CD4-positive, alpha-beta T cell treated with Interleukin-1 beta for 1 hour (primary cell): ENCODE measurements at places on chromosomes 16 and 17.
A peak's percentile ranks its signal among the peaks of the same experiment; 100 is the strongest.

- DNase-seq, result no peak
These were observed 808 bp upstream of the ALOX15 start for GRCh38 chr17:4642286-4642685.

DNA sequence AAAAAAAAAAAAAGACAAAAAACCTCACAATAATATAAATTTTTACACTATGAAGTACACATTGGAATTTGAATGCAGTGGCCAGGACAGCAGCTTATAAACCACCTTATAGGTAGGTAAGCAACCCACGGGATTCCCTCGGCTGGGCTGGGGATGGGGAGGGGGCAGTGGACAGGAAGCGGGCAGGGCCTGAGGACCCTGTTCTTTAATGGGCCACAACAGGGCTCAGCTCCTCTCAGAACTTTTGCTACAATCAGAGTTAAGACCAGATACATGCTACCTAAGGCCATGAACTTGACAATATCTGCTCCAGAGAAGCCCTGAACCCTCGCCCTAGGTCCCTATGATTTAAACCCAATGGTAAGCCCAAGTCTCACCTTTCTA, 25.1 kb downstream of the STAT5A start:
- no peak for DNase-seq

- DNase-seq, result no peak
These were observed 11.6 kb upstream of the GOSR2 start for GRCh38 chr17:46911311-46911710.

DNA sequence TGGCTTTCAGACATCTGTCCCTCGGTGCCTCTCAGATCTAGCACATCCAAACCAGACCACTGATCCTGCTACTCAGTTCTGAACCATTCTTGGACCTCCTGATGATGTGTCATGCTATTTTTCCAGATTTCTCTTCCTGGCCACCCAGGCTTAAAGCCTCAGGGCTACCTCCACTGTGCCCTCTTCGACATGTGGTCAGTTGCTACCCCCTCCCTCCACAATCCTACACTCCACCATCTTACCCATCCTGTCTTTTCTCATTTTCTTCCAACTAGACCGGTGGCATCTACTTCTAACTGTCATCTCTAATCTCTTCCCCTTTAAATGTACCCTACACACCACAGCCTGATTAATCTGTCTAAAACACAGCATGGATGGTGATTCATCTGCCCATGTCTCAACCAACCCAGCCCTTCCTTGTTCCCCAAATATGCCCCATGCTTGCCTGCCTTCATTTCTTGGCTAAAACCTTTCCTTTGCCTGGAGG, 478.6 kb downstream of the SLC39A11 start:
- no peak for DNase-seq

GRCh38 chr17:72424505-72425117, 303.8 kb downstream of the SOX9 start:
- no peak for DNase-seq

DNA sequence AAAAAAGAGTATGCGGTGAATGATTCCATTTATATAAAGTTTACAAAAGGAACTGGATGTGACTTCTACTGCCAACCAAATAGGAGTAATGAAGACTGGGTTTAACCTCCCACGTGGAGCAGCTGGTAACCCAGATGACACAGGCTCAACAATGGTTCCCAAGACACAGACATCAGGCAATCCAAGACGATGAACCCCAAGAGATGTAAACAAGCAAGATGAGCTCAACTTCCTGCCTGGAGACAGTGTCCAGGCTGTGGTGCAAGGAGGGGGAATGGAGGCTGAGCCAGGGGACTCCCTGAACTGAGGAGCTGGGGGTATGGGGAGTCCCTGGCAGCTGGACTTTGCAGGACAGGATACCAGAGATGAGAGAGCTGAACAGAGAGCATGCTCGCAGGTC, 104.7 kb downstream of the LITAF start:
- DNase-seq, result no peak

- DNase-seq, result no peak
These were observed 11.5 kb upstream of the LGALS3BP start for GRCh38 chr17:78991017-78991738.

GRCh38 chr16:75061669-75062068, 54.9 kb downstream of the LDHD start:
- DNase-seq, result no peak

DNA sequence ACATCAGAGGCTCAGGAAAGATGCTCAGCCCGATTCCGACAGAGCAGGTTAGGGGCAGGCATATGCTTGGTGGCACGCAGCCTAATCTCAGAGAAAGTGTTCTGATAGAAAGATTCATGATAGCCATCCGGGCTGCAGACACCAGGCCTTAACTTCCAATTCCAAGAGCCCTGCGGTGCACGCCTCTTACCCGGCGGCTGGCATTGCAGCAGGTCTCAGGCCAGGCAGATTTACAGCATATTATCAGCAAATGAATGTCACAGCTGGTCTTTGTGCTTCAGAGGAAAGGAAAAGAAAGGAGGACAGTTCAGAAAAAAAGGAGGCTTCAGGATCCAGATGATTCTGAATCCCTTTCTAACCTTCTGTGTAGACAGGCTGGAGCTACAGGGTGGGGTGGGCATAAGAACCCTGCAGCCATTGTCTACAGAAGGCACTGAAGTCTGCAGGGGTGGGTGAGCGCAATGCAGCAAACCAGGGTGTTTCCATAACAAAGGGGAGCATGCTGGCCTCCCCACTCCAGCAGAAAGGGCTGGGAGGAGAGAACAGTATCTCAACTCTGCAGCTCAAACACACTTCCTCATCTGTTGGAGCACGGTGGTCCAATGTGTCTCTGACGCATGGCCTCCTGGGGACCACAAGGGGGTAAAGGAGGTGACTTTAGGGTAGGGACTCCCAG, 277.4 kb upstream of the XYLT1 start:
- no peak for DNase-seq

GRCh38 chr16:49755313-49755620, 100.6 kb downstream of the ZNF423 start:
- DNase-seq, result no peak

- no peak for DNase-seq
These were observed 74.7 kb upstream of the TOX3 start for GRCh38 chr16:52621651-52622050.

- DNase-seq, result no peak
These were observed 123.2 kb upstream of the LHX1 start for GRCh38 chr17:36813957-36814563.

DNA sequence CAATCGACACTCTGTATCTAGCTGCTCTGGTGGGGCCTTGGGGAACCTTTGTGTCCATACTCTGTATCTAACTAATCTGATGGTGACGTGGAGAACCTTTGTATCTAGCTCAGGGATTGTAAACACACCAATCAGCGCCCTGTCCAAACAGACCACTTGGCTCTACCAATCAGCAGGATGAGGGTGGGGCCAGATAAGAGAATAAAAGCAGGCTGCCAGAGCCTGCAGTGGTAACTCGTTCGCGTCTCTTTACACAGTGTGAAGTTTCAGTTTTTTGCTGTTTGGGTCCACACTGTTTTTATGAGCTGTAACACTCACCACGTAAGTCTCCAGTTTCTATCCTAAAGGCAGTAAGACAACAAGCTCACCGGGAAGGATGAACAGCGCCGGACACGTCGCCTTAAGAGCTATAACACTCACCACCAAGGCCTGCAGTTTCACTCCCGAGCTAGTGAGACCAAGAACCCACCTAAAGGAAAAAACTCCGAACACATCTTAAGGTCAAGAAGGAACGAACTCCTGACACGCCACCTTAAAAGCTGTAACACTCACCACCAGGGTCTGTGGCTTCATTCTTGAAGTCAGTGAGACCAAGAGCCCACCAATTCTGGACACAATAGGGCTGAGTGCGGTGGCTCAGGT, 64.6 kb downstream of the KPNA2 start:
- DNase-seq, result no peak

DNA sequence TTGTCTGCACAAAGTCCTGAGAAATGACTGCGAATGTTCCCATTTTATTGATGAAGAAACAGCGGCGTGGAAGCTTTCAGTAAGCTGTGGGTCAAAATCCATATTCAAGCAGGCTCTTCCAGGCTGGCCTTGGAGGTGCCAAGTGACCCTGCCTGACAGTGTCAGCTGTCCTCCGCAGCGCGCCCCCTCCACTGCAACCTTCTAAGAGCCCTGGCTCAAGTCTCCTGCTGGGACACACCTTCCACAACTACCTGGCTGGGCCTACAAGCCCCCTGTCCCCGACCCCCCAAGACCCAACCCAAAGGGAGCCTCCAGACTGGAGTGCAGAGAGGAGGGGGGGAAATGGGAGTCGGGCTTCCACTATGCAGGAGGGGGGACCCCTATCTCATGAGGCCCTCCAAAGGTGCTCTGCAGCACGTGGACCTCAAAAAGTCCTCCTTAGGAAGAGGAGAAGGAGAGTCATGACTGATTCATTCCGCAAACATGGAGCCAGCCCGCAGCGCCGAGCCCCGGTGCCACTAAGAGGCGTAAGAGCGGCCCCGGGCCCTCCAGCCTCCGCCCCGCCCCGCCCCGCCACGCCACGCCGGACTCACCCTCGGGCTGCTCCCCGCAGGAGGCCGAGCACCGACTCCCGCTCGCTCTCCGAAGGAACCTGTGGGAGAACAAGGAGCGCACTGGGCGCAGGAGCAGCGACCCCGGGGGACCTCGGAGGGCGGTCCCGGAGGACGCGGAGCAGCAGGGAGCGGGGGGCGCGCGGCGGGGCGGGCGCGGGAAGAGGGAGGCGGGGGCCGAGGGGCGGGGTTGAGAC, 574 bp downstream of the MPP3 start:
- DNase-seq, result peak; percentile 2

- no peak for DNase-seq
These were observed 46.0 kb upstream of the NF1 start for GRCh38 chr17:31048780-31049179.

GRCh38 chr17:62666801-62667591, 39.5 kb downstream of the MRC2 start:
- DNase-seq, result no peak

DNA sequence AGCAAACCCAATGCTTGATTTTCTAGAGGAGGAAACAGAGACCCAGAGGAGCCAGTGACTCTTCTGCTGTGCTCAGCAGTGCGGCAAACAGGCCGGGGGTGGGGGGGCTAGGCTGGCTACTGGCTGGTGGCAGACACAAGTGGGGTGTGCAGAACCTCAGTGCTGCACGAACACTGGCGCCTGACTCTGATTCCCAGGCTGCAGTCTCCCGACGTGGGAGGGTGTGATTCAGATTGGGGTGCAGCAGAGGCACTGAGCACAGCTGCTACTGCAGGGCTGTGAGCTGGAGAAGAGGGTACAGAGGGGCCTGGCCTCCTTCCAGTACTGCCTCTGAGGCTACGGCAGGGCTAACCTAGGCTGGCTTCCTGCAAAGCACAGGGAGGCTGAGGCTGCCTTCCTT, 8.1 kb downstream of the RPL19 start:
- no peak for DNase-seq

- DNase-seq, result no peak
These were observed 740 bp upstream of the SLC5A10 start for GRCh38 chr17:18950944-18951905.

DNA sequence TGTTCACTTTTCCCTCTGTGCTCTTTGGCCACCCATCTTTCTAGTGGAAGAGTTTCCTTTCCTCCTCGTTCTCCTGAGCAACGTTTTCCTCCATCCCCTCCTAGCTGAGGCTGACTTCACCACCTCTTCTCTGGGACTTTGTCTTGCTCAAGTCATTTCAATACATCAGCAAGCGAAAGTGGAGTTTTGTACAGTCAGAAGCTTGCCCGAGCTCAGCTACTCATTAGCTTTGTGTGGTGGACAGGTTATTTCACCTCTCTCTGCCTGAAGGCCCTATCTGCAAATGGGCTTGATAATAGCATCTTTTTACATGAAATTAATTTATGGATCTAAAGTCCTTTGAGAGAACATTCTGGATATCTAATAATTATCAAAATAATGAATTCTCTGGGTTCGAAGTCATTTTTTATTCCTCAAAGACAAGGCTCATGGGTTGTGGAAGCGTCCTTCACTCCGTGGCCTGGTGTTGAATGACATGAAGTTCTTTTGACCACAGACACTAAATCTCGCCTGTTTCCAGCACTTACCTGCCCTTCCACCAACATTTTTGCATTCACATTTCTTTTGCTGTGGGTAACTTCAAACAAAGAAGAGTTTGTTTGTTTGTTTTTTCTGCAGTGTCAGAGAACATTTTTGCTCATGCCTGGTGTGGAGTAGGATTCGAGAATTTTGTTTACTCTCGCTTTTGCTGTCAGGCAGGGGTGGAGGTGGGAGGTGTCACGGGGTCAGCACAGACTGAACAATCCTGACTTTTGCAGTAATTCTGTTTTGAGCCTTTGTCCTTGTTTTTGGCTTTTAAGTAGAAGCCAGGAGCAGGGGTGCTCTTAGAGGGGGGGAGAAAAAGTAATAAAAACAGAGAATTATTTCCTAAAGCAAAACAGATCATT, 155.0 kb upstream of the CACNG5 start:
- DNase-seq, result no peak

GRCh38 chr17:50547035-50547735, at the start of gene SPATA20:
Gene SPATA20, plus strand, starts transcription at chr17:50547174. Its CDS starts 35 bp downstream, at chr17:50547209.
- peak; percentile 86 for DNase-seq

DNA sequence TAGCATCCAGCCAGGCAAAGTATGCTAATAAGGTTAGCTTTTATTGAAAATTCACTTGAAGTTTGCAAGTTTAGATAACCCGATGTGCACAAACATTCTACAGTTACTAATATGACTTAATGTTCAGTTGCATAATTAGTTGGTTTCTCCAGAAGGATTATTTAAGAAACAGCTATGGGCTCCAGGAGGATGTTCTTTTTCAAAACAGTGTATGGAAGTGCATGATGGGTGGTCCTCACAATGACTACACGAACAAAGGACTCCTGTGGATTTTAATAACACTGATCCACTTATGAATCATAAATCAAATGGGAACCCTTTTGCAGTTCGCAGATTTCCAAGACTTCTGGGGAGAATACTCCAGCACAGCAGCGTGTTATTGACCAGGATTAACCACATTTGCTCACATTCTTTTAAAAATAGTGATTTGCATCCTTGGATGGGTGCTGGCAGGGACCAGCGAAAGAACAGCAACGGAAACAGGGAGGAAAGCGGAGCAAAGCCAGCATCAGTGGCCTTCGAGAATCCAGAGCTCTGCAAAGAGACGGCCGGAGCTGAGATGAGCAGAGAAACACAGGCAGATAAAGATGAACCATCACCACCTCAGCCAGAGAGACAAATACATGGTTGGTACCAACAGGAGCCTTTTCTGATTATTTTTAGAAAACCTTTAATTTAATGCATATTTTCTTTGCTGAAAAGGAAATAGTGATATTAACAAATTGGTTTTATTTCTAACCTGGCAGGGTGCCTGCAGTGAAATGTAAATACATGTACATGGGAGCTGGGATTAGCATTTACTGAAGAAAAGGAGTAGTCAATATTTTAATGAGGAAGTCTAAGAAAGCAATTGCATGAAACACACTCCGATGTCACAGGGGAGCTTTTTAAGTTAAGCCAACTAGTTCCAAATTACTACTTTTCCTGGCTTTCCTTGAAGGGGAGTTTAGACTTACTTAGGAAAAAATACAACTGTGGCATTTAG, 623.2 kb upstream of the ZFHX3 start:
- no peak for DNase-seq
